ENCODE measurements at places on chromosomes 2 and 18. TPM values are rescaled to one million over a fixed set of nuclear protein-coding genes. Genes with fewer than 3 reads are reported as not detected.

LRP1B gene
- not detected for total RNA-seq

PLCL1 gene
- total RNA-seq = 0.71 TPM

DNA sequence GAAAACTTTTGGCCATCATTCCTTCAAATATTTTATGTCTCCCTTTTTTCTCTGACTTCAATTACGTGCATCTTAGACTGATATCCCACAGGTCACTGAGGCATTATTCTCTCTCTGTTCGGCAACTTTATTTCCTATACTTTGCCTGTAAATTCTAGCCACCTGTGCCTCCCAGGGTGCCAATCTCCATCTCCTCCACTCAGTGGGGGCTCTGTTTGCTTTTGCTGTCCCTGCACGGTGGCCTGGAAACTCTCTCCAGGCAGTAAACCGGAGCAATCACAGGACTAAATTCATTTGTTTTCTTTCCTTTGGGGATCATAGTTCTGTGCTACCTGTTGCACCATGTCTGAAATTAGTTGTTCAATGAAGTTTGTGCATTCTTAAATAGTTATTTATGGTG lies 9.6 kb upstream of the MTLN start:
- no peak overlapping the region for H3K27ac ChIP-seq
- no peak overlapping the region for H3K4me3 ChIP-seq

DNA sequence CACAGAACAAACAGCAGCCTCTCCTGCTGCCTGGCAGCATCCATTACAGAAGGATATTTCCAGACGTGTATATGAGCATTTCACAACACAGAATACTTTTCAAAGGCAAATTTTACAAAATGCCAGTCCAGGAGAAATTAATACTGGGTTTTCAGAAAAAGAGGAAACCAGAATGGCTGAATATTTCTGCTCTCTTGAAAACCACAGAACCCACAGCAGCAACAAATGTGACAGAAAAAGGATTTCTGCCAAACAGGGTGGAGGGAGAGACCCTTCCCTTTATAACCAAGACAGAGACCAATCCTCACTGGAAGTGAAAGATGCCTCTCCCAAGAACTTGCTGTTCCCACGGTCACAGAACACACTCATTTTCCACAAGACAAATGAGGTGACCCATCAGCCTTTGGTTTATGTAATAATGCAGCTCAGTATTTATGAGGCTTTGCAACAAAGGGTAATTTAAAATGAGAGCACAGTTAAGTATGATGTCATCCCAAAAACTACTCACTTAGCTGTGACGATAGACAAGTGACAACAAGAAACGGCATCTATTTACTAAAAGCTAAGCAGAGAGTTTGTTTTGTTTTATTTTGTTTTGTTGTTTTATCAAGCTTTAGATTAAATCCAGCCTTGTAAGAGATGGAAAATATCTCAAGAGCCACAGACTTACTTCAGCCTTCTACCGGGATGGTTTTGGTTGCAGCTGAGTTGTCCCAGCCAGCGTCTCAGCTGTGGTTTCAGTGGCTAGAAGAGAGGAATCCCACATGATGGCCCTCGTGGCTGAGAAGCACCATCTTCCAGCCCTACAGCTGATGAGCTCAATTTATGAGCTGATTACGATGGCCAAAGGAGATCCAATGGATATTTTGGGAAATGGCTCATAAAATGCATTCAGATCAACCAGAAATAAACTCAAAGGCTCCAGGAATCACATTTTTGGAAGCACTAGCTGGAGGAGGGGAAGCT lies 249.3 kb upstream of the AGAP1 start:
- no peak overlapping the region for H3K27ac ChIP-seq
- no peaks in the 10 kb centered on the region for H3K36me3 ChIP-seq
- H3K4me1 ChIP-seq = no peaks in the 10 kb centered on the region
- no peak overlapping the region for H3K4me3 ChIP-seq
- no peak for DNase-seq

GRCh38 chr2:20984408-20984807 lies 59.5 kb downstream of the APOB start:
- no peaks in the 10 kb centered on the region for H3K36me3 ChIP-seq
- H3K27me3 ChIP-seq = no peaks in the 10 kb centered on the region
- no peak for DNase-seq

GRCh38 chr2:230268606-230269243 lies 43.2 kb downstream of the SP140 start:
- H3K27ac ChIP-seq = no peak overlapping the region
- no peaks in the 10 kb centered on the region for H3K27me3 ChIP-seq

GRCh38 chr2:123717636-123718334 lies 307.3 kb upstream of the CNTNAP5 start:
- no peaks in the 10 kb centered on the region for H3K27me3 ChIP-seq
- no peak for DNase-seq
- H3K27ac ChIP-seq = no peak overlapping the region

Measured in CD8-positive, alpha-beta memory T cell (primary cell).